ENCODE measurements at places on chromosomes 3 and 15. TPM values are rescaled to one million over a fixed set of nuclear protein-coding genes. Genes with fewer than 3 reads are reported as not detected.

- no peak overlapping the region for H3K27ac ChIP-seq
- H3K27me3 ChIP-seq: no peaks in the 10 kb centered on the region
- peak; percentile 80 for DNase-seq
- H3K4me3 ChIP-seq: no peak overlapping the region
Observed at GRCh38 chr3:75272691-75273090, 391.4 kb upstream of the FRG2C start.

GRCh38 chr3:127987309-127987995, 64.8 kb upstream of the SEC61A1 start:
- no peak for DNase-seq
- H3K4me3 ChIP-seq: no peak overlapping the region
- H3K36me3 ChIP-seq: no peaks in the 10 kb centered on the region
- H3K27me3 ChIP-seq: no peaks in the 10 kb centered on the region

GRCh38 chr3:44120721-44121582, 120.7 kb upstream of the TOPAZ1 start:
- DNase-seq: no peak
- H3K36me3 ChIP-seq: no peaks in the 10 kb centered on the region
- H3K27ac ChIP-seq: no peak overlapping the region
- H3K27me3 ChIP-seq: no peaks in the 10 kb centered on the region

Gene MST1R
- not detected for total RNA-seq

Gene TPRG1
- total RNA-seq: not detected

Gene HYAL1
- total RNA-seq: not detected

Gene MUC4
- total RNA-seq: not detected

DNA sequence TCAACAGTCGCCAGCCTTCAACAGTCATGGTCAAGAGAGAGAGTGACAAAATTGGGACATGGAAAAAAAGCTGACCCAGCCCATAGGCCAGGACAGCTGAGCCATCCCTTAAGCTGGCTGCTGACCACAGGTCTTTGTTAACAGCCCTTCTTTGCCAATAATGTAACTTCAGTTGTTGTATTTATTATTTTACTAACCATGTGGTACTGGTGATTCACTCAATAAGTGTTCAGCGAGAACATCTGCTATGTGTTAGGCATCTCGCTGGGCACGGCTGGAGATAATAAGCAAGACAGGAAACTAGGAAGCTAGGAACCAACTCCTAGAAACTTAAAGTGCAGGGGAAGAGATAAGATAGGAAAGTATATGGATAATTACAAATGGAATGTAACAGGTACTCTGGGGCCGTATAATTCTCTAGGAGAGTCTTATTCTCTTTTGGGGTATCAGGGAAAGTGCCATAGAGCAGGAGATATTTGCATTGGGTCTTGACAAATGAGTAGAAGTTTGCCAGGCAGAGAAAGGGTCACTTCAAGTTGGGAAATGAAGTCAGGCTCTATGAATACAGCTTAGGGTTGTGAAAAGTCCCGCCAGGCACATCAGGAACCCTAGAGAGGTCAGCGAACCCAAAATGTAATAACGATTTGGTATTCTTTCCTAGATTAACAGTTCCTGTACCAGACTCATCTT, 84.0 kb upstream of the TRA2B start:
- 0 out of 2 replicates have a peak overlapping the region, but pooled peaks have one; percentile 32 for H3K27ac ChIP-seq
- peaks cover 33% of the 10 kb centered on the region for H3K4me1 ChIP-seq
- H3K27me3 ChIP-seq: no peaks in the 10 kb centered on the region
- peak; percentile 98 for DNase-seq
- H3K36me3 ChIP-seq: no peaks in the 10 kb centered on the region
- H3K4me3 ChIP-seq: no peak overlapping the region

- no peak overlapping the region for H3K4me3 ChIP-seq
- no peak for DNase-seq
- no peaks in the 10 kb centered on the region for H3K4me1 ChIP-seq
- no peak overlapping the region for H3K27ac ChIP-seq
- no peaks in the 10 kb centered on the region for H3K36me3 ChIP-seq
- no peaks in the 10 kb centered on the region for H3K27me3 ChIP-seq
Observed at GRCh38 chr3:160981217-160981938, 123.8 kb downstream of the B3GALNT1 start.

Gene CCK
- total RNA-seq: 0.97 TPM

Gene DGKG
- total RNA-seq: not detected

GRCh38 chr3:67048067-67048714, 50.1 kb downstream of the KBTBD8 start:
- DNase-seq: no peak
- 0 out of 2 replicates have a peak, but pooled peaks cover 9% of the 10 kb centered on the region for H3K4me1 ChIP-seq
- no peaks in the 10 kb centered on the region for H3K27me3 ChIP-seq

Gene PSTPIP1
- 0.38 TPM for total RNA-seq

Gene DLL4
- total RNA-seq: not detected

GRCh38 chr15:84003791-84004503, 231.6 kb upstream of the GOLGA6L4 start:
- no peaks in the 10 kb centered on the region for H3K4me1 ChIP-seq
- no peak overlapping the region for H3K27ac ChIP-seq
- no peaks in the 10 kb centered on the region for H3K27me3 ChIP-seq
- no peak for DNase-seq
- no peaks in the 10 kb centered on the region for H3K36me3 ChIP-seq
- no peak overlapping the region for H3K4me3 ChIP-seq

Gene CELF6
- total RNA-seq: 0.22 TPM

- H3K4me1 ChIP-seq: peaks cover 40% of the 10 kb centered on the region
- H3K27ac ChIP-seq: peak overlapping the region; percentile 37
- H3K36me3 ChIP-seq: no peaks in the 10 kb centered on the region
- H3K27me3 ChIP-seq: no peaks in the 10 kb centered on the region
Observed at GRCh38 chr3:98977520-98977919, 76.0 kb upstream of the DCBLD2 start.

DNA sequence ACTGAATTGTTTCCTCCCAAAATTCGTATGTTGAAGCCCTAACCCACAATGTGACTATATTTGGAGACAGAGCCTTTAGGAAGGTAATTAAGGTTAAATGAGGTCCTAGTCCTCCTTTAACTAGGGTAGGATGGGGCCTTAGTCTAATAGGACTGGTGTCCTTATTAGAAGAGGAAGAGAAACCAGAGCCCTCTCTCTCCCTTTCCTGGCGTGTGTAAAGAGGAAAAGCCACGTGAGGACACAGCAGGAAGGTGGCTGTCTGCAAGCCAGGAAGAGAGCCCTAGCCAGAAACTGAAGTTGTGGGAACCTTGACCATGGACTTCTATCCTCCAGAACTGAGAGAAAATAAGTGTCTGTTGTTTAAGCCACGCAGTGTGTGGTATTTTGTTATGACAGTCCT, 94.3 kb downstream of the OXNAD1 start:
- no peaks in the 10 kb centered on the region for H3K4me1 ChIP-seq
- DNase-seq: no peak
- no peaks in the 10 kb centered on the region for H3K36me3 ChIP-seq
- H3K4me3 ChIP-seq: no peak overlapping the region
- H3K27me3 ChIP-seq: no peaks in the 10 kb centered on the region

Gene MOBP
- total RNA-seq: not detected

DNA sequence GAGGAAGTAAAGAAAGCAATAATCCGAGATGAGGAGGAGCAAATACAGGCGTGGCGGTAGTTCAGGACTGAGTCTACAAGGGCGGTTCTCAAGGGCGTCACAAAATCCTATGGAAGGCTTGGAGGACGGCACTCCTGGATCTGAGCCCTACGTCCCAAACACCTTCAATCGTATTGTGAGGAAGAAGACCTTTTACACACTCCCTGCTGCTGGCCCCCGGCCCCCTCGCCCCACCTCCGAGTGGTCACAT, 747 bp downstream of the PLD1 start:
- H3K27me3 ChIP-seq: no peaks in the 10 kb centered on the region
- H3K4me1 ChIP-seq: peaks cover 52% of the 10 kb centered on the region
- H3K27ac ChIP-seq: peak overlapping the region; percentile 96
- DNase-seq: peak; percentile 84
- H3K36me3 ChIP-seq: no peaks in the 10 kb centered on the region

Gene CCR9
- not detected for total RNA-seq

- no peak for DNase-seq
- no peaks in the 10 kb centered on the region for H3K36me3 ChIP-seq
- H3K27me3 ChIP-seq: peaks cover 1% of the 10 kb centered on the region
- H3K4me1 ChIP-seq: no peaks in the 10 kb centered on the region
Observed at GRCh38 chr3:39763390-39763789, 46.0 kb upstream of the MYRIP start.

GRCh38 chr15:65066635-65067316, 1.0 kb downstream of the RASL12 start:
- no peak overlapping the region for H3K4me3 ChIP-seq
- peaks cover 19% of the 10 kb centered on the region for H3K27me3 ChIP-seq
- no peak for DNase-seq
- H3K36me3 ChIP-seq: no peaks in the 10 kb centered on the region
- peaks cover 28% of the 10 kb centered on the region for H3K4me1 ChIP-seq

Gene EXD1
- not detected for total RNA-seq

DNA sequence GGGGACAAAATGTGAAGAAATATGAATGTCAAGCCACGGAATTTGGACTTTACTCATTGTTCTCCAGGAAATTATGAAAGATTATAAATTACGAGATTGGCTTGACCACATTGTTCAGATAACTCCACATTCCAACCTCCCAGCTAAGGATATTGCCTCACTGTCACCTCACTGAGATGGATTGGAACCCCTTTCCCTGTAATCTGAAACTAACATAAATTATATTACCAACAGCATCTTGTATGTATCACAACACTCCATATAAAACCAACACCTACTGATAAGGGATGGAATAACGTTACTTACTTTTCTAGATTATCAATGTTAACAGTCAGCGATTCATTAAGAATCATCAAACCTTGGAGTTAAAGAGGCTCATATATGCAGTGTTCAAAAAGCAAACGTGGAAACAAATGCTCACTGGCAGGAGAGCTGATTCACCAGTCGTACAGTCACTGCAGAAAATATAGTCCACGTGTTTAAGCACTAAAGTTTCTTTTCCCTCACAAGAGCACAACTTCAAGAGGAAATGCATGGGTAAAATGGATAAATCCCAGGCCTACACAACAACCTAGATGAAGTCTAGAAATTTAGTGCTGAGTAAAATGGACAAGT, 451.5 kb downstream of the FGF12 start:
- no peak overlapping the region for H3K4me3 ChIP-seq
- no peak for DNase-seq
- no peaks in the 10 kb centered on the region for H3K27me3 ChIP-seq
- no peaks in the 10 kb centered on the region for H3K36me3 ChIP-seq
- H3K4me1 ChIP-seq: no peaks in the 10 kb centered on the region
- H3K27ac ChIP-seq: no peak overlapping the region

Gene SLC6A11
- not detected for total RNA-seq

DNA sequence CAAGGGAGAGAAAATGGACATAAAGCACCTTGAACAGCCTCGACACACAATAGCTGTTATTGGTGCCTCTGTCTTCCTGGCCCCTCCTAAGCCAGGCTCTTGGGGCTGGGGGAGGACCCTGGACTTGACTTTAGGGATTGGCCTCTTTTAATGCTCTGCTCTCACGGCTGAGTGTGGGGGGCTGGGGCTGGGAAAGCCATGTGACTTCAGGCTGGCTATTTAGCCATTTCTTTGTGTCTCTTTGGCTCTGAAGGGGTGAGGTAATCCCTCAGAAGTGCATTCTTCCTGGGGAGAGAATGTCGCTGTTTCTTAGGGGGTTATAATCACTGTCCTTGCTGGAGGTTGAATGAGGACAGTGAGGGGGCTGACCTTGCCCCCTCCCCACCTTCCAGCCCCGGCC, 26.2 kb downstream of the MAGEF1 start:
- no peaks in the 10 kb centered on the region for H3K27me3 ChIP-seq
- no peaks in the 10 kb centered on the region for H3K36me3 ChIP-seq
- H3K4me1 ChIP-seq: peaks cover 17% of the 10 kb centered on the region
- no peak overlapping the region for H3K4me3 ChIP-seq
- DNase-seq: no peak

Gene COX5A
- 65.3 TPM for total RNA-seq

DNA sequence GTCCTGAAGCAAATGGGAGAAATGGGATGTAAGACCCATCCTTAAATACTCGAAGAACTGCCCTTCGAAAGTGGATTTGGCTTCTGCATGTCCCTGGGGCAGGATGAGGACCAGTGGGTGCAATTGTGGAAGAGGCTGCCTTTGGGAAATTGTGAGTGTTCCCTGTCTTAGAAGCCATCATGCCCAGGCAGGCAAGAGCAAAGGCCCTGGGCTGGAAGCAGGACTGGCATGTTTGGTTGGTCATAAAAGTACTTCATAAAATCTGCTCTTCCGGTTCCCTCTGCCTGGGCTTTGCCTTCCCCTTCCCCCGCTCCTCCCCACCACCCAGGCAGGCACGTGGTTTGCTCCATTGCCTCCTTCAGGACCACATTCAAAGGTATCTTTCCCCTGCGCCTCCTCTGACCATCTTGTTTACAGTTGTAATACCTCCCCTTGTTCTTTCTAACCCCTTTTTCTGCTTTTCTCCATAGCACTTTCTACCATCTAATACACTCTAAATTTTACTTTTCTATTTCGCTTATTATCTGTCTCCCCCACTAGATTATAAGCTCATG, 8.3 kb downstream of the MINAR1 start:
- DNase-seq: no peak
- H3K4me3 ChIP-seq: no peak overlapping the region
- H3K27me3 ChIP-seq: no peaks in the 10 kb centered on the region
- no peak overlapping the region for H3K27ac ChIP-seq

GRCh38 chr15:57216288-57216687, 160.0 kb upstream of the CGNL1 start:
- peaks cover 79% of the 10 kb centered on the region for H3K4me1 ChIP-seq
- H3K27ac ChIP-seq: peak overlapping the region; percentile 56
- H3K4me3 ChIP-seq: peak overlapping the region; percentile 72
- DNase-seq: peak; percentile 88
- H3K27me3 ChIP-seq: no peaks in the 10 kb centered on the region

DNA sequence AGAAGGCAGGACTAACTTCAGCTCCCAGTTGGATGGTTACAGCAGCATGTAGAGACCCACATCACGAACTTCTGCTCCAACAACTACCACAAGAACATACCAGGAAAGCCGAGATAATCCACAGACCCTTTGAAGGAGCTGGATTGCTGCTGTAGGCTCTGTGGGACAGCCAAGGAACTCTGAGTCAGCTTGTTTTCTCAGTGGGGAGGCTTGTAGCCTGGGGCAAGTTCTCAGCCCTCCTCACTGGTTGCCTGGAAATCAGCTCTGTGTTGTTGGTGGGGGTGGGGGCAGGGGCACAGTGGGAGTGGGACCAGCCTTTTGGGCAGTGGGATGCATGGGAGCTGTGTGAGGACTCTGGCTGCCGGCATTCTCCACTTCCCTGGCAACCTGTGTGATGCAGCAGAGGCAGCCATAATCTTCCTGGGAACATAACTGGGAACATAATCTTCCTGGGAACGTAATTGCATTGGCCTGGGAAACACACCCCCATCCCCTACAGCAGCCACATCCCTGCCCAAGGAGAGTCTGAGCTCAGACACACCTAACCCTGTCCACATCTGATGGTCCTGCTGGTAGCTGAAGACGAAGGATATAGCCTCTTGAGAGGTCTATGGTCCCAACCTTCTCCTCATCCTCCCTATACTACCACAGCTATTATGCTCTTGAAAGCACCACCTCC, 153.1 kb downstream of the PEAK1 start:
- H3K4me3 ChIP-seq: no peak overlapping the region
- H3K36me3 ChIP-seq: 0 out of 2 replicates have a peak, but pooled peaks cover 6% of the 10 kb centered on the region
- H3K27ac ChIP-seq: peak overlapping the region; percentile 39
- peak; percentile 72 for DNase-seq
- no peaks in the 10 kb centered on the region for H3K27me3 ChIP-seq

- H3K27ac ChIP-seq: no peak overlapping the region
- no peaks in the 10 kb centered on the region for H3K4me1 ChIP-seq
- no peak overlapping the region for H3K4me3 ChIP-seq
Observed at GRCh38 chr3:64385277-64385676, 160.0 kb upstream of the PRICKLE2 start.

Gene DUOXA2
- total RNA-seq: not detected
